ENCODE measurements at places on chromosomes 3 and 15.

DNA sequence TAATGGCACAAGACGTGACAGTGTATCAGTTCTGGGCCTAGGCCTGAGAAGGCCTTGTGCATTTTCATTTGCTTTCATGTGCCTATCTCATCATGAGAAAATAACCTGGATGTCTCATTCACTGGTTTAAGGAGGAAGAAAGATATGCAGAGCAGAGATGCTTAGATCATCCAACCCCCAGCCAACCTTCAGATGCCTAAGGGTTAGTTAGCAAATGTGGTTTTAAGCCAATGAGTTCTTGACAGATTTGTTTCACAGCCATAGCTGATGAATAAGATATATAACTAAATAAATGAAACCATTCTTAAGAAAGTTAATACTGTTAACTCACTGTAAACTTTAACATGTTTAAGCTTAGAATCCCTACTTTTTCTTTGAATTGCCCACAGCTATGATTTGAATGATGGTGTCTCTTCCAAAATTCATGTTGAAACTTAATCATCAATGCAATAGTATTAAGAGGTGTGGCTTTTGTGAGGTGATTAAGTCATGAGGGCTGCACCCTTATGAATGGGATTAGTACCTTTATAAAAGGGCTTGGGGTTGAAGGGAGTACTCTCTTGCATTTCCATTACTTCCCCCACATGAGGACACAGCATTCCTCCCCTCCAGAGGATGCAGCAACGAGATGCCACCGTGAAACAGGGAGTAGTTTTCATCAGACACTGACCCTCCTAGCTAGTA lies 324.6 kb upstream of the TBC1D5 start:
- DNase-seq, result no peak

DNA sequence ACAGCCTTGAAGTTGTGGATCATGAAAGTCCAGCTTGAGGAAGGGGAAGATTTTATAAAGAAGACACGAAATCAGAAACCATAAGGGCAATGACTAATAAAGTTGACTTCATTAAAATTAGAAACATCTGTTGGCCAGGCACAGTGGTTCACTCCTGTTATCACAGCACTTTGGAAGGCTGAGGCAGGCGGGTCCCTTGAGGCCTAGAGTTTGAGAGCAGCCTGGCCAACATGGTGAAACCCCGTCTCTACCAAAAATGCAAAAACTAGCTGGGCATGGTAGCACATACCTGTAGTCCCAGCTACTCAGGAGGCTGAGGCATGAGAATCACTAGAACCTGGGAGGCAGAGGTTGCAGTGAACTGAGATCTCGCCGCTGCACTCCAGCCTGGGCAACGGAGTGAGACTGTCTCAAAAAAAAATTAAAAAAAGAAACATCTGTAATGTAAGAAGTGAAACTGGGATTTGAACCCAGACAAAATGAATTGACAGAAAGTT lies 7.9 kb upstream of the UBXN7 start:
- no peak for DNase-seq

DNA sequence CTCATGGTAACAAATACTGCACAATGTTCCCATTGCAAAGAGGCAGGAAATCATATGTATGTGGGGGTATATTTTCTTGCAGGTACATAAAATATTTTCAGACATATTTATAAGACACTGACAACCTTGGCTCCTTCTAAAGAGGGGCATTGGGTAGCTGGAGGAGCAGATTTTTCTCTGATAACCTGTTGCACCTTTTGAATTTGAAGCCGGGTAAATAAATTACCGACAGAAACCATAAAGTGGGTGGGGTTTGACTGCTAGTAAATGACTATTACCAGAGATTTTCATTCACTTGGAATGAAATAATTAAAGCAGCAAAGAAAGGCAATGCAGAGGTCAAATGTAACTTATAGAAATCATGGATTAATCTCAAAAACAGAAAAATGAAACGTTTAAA lies 19.2 kb downstream of the LHFPL4 start:
- no peak for DNase-seq

- DNase-seq, result no peak
These were observed 155.8 kb downstream of the TLE3 start for GRCh38 chr15:69941706-69942495.

GRCh38 chr3:146625186-146625775 lies 20.1 kb upstream of the PLSCR5 start:
- DNase-seq, result no peak

- no peak for DNase-seq
These were observed 33.0 kb downstream of the KBTBD8 start for GRCh38 chr3:67030785-67031740.

DNA sequence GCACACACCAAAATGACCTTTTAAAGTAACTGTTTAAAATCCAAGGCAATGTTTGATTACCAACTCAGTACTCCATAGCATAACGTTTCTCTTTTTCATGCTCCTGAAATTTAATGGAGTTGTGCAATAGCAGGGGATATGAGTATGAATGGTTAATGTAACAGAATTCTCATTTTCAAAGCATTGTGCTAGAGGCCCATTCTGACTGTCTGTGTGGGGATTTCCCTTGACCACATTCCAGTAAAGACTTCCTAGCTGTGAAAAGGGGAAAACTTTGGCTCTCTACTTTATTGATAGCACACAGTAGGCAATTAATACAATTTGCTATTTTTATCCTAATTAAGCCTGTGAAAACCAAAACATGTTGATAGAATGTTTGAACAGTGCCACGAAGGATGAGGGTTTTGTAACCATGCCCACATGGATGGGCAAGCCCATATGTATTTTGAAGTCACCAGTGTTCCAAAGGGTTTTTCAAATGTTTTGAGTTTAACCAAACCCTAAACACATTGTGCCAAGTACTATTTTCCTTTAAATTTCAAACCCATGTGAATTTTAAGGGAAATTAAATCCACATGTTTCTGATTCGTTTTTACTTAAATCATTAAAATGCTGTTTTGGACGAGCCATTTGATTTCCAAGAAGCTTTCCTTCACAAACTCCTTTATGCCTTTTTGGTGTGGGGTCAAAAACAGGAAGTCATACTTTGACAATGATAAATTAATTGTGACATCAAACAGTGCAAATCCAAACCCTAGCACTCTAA lies 261.2 kb downstream of the SHOX2 start:
- no peak for DNase-seq

DNA sequence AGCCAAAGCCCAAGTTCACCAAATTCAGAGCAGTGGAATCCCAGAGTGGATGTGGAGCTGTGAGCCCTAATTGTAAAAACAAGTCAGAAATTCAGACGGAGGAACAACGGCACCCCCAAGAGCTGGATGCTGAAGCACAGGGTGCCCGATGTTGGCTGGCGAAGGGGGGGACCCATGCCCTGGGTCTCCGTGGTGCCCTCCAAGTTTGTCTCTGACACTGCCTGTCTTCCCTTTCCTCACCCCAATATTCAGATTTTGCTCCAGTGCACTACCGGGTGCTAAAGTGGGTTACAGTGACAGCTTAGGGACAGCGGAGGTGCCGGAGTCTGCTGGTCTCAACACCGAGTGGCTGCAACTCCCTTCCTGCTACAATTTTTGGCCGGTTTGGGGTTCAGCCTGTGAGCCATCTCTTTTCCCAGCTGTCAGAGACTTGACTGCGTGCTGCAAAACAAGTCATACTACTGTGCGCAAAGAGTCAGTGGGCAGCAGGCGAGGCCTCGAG lies 6.6 kb downstream of the GRIP2 start:
- no peak for DNase-seq

- no peak for DNase-seq
These were observed 42.3 kb upstream of the XIRP1 start for GRCh38 chr3:39234651-39235050.

GRCh38 chr3:159513867-159514380 lies 474.7 kb upstream of the IL12A start:
- no peak for DNase-seq

GRCh38 chr3:18512007-18512406 lies 86.9 kb upstream of the SATB1 start:
- DNase-seq, result no peak

DNA sequence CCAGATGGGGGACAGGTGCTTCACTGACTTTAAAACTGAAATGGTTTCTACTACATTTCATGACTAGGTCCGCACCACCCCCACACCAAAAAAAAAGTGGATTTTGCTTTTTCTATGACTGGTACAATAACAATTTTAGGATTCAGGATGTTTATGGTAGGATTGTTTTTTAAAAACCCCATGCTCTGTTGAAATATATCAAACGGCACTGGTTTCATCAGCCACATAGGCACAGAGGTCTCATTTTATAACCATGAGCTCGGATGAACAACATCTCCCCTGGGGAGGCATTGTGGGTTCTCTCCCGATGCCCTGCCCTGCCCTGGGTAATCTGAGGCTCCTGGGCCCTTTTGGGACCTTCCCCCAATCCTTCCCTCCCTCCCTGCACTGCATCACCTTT lies 202.7 kb upstream of the KBTBD8 start:
- DNase-seq, result no peak

- no peak for DNase-seq
These were observed 35.5 kb downstream of the DZIP1L start for GRCh38 chr3:138079901-138080300.

DNA sequence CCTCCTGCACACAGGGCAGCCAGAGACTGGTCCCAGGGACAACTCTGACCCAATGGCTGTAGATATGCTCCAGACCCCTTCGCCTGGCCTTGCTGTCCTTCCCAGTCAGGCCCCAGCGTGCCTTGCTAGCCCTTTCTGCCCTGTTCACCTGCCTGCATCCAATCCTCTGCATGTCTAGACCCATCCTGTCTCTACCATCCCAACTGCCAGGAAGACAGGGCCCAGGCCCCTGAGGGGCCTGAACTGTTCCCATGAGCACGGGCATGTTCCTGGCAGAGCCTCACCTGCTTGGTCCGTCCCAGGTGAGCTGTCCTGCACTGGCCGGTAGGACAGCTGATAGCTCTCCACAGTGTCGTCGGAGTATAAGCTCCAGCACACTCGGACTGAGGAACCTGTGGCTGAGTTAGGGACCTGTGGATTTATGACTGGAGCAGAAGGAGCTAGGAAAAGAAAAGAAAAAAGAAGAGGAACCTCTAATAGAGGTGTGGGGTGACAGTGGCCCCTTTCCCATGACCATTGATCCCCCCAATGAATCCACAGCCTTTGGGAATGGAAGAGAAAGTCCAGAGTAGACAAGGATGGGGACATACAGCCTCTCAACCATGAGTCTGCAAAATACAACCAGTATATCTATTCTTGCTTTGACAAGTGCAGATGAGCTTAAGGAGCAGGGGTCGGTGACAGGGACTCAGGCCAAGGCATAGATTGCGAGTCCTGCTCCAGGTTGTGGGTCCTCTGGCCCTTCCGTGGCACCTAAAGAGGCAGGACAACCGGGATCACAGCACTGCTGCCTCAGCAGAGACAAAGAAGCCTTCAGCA lies 33.9 kb downstream of the FSD2 start:
- no peak for DNase-seq

- DNase-seq, result no peak
These were observed 21.1 kb downstream of the ATRIP start for GRCh38 chr3:48467473-48468267.

GRCh38 chr3:130932979-130933378 lies 39.1 kb downstream of the ATP2C1 start:
- peak; percentile 5 for DNase-seq

- DNase-seq, result no peak
These were observed 1357.1 kb upstream of the CADM2 start for GRCh38 chr3:83601704-83602103.

DNA sequence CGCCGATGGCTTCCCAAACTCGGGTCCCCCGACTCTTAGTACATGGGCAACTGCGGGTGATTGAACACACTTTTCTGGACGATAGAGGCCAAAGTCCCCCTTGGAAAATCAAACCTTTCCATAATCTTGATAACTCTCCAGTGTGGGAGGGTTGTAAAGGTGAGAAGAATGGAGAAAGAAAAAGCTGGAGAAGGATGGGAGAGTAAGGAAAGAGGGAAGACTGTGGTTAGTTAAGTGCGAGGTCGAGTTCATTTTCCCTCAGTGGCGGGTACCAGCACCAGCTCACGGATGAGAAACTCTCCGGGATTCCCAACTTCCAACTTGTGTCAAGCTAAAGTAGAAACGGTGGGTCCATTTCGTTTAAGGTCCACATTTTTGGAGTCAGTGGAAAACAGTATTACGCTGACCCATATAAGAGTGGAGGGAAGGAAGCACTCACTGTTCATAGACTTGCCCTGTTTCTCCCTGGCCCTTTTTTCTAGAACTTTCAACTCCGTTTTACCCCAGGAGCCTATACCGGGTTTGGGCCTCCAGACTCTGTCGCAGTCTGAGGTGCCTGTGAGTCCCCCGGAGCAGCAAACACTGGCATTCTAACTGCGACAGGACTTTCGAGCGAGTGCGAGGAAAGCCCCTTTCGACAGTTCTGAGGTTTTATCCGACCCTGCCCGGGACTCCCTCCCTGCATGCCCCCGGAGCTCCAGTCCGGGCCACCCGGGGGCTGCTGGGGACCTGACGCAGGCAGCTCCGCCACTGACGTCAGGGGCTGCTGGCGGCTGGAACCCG lies 14.8 kb downstream of the ZIC1 start:
- no peak for DNase-seq

DNA sequence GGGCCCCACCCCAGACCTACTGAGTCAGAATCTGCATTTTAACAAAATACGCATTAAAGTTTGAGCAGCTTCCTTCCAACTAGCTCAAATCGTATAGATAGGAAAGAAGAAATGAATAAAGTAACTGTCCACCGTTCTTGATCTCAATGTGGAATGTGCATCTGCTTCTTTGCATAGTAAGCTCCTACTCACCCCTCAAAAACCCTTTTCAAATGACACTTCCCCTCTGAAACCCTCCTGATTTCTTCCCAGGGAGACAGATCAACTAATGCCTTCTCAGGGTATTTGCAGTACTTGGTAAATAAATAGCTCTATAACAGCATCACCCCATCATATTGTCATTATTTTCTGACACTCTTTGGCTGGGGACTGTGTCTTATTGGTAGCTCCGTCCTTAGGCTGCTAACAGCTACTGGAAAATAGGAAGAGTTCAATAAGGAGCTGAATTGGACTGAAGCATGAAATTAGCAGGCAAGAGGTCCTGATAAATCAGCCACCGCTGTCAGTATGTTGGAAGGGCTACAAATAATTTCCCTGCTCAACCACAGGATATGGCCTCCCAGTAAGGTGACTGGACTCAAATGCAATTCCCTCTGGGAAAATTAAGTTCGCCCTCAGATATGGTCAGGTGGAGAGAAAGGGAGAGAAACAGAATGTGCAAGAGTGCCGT lies 10.2 kb downstream of the OXTR start:
- DNase-seq, result no peak

DNA sequence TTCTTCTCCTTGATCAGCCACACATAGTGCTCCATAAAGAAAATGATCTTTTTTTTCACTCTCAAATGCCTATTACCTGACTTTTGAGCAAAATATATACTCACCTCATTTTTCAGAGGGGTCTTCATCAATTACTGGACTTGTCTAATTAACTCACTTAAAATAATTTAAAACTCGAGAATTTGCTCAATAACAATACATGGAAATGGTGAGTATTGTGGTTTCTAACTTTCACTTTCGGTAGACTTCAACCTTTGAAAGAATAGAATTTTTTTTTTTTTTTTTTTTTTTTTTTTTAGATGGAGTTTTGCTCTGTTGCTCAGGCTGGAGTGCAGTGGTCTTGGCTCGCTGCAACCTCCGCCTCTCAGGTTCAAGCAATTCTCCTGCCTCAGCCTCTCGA lies 17.7 kb upstream of the EPHB1 start:
- DNase-seq, result no peak

- DNase-seq, result no peak
These were observed 74.0 kb downstream of the ADAMTS7 start for GRCh38 chr15:78737187-78737820.

- no peak for DNase-seq
These were observed 22.9 kb downstream of the BTLA start for GRCh38 chr3:112476346-112476745.

All from NCI-H2107 (cell line).